Ascending aorta (tissue), 2 donors: ENCODE measurements at places on chromosomes 11 and 22.

- no peak for DNase-seq
Measured at GRCh38 chr11:134454146-134454690, 42.2 kb upstream of the B3GAT1 start.

- DNase-seq = no peak
Measured at GRCh38 chr11:121497176-121497998, 44.6 kb upstream of the SORL1-AS1 start.

- no peak for DNase-seq
Measured at GRCh38 chr11:13111813-13112130, 102.7 kb downstream of the RASSF10 start.

- no peak for DNase-seq
Measured at GRCh38 chr11:46987183-46987582, 50.6 kb downstream of the CSTPP1 start.

GRCh38 chr11:65646958-65647701, 9.2 kb downstream of the SIPA1 start:
- DNase-seq = no peak

DNA sequence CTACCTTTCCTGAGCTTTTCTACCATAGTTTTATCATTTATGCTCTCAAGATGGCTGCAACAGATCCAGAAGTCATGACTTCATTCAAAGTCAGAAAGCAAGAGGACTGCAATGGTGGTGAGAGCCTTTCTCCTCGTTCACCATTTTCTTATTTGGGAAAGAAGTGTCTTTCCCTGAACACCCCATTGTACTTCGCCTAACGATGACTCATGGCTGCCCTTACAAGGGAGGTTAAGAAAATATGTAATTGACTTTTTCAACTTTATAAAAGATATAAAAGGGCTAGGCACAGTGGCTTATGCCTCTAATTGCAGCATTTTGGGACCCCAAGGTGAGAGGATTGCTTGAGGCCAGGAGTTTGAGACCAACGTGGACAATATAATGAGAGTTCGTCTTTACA, 541.7 kb downstream of the METTL15 start:
- no peak for DNase-seq

GRCh38 chr22:41915035-41915785, at the start of gene SHISA8:
Gene SHISA8 (minus strand): TSS chr22:41915074. CDS start chr22:41914667, 407 bp downstream.
- no peak for DNase-seq
